Stimulated activated CD8-positive, alpha-beta memory T cell treated with anti-CD3 and anti-CD28 coated beads, Interleukin-7, amount 100 ng/mL, for 1 hour (primary cell): ENCODE measurements at places on chromosomes 7 and 10.

DNA sequence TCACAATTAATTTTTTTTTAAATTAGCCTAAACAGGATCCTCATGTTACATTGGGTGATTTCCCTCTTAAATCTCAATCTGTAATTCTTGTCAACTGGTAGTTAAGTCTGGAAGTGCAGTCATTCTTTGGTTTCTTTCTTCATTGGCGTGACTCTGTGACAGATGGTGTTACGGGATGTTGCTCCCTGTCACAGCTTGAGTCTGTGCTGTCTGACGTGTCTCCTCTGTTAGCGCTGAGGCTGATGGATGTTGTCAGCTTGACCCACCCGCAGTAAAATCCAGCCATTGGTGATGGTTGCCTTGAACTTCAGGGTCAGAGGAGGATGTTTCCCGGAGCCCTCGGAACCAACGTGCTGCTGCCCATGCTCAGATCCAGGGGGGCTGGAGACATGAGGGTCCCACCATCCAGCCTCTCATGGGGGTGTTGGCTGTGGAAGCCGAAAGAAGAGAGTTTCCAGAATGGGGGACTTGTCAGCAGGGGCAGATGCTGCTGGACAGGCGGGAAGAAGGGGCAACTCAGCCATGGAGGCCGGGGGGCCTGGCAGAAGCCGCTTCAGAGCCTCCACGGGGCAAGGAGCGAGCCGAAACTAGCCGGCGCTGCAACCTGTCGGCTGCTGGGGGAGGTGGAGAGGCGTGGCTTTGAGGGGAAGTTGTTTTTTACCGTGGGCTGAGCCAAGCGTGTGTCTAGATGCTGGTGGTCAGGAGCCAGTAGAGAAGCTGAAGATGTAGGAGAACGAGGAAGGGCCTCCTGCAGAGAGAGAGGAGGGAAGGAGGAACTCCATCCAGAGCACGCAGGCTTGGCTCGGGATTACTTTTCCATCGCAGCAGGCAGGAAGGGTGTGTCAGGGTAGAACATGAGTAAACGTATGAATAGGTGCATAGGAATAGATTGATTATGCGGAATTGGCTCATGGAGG lies 3.5 kb downstream of the SUN1 start:
- DNase-seq: no peak

- DNase-seq: no peak
Observed at GRCh38 chr10:340646-341045, 205.4 kb downstream of the ZMYND11 start.

- DNase-seq: no peak
Observed at GRCh38 chr10:120517196-120517595, 60.2 kb downstream of the PLPP4 start.

DNA sequence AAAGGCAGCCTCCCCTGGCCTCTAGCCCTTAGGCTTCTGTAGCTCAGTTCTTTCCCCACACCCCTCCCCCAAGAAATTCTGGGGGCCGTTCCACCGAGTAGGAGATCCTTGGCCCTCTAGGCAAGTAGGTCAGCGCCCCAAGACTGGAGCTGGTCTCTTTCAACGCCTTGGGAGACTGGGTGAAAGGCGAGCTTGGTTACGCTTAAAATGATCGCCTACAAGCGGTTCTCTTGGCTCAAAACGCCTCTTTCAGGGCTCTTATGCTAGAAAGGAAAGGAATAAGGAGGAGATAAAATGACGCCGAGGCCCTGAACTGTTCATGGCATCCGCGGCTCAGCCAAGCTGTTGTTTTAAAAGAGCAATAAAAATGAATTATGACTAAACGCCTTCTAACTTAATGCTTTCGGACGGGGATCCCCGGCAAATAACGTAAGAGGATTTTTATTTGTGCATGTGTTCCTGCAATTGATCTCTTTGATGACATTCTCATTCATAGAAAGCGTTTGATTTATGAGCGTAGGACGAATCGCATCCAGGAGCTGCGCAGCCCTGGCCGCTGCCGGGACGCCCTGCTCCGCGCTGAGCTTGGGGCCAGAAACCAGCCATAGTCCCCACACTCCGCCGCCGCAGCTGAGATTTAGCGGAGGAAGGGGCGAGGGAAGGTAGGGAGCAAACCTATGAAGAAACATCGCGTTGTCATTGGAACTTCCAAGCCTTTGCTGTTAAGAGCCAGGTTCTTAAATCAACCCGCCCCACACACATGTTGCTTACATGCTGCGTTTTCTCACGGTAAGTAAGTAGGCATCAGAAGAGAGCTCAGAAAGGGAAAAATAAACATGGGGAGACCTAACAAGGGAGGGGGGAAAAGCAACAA lies 3.0 kb upstream of the HOXA1 start:
- no peak for DNase-seq

- DNase-seq: no peak
Observed at GRCh38 chr10:113788604-113789083, 37.2 kb downstream of the PLEKHS1 start.

DNA sequence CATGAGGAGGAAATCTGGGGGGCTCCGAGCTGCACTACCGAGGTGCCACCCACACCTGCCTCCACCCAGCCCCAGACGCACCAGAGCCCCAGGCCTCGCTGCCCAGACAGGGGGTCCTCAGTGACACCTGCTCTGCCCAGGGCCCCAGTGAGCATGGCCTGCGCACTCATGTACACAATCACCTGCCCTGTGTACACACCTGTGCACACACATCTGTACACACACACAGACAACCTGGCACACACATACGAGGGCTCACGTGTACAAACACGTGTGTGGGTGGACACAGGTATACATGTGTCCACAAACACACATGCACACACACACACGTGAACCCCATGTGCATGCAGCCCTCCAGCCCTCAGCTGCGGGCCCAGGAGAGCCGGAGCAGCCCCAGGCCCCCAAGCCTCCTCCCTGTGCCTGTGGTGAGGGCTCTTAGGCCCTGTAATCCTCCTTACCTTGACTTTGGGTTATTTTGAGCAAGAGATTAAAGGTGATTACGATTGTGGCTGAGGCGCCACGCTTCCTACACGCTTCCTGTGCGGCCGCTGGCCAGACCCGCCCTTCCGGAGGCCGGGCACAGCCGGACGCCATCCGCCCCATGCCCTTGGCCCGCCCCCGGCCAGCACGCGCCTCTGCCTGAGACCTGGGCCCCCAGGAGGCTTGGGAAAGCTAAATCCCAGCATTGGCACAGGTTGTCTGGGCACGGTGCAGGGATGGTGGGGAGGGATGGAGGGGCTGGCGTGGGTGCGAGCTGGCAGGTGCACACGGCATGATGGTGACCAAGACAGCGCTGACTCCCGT lies 71.9 kb downstream of the ELFN1 start:
- no peak for DNase-seq

GRCh38 chr10:4830551-4830950 lies 4.5 kb downstream of the AKR1E2 start:
- DNase-seq: no peak

DNA sequence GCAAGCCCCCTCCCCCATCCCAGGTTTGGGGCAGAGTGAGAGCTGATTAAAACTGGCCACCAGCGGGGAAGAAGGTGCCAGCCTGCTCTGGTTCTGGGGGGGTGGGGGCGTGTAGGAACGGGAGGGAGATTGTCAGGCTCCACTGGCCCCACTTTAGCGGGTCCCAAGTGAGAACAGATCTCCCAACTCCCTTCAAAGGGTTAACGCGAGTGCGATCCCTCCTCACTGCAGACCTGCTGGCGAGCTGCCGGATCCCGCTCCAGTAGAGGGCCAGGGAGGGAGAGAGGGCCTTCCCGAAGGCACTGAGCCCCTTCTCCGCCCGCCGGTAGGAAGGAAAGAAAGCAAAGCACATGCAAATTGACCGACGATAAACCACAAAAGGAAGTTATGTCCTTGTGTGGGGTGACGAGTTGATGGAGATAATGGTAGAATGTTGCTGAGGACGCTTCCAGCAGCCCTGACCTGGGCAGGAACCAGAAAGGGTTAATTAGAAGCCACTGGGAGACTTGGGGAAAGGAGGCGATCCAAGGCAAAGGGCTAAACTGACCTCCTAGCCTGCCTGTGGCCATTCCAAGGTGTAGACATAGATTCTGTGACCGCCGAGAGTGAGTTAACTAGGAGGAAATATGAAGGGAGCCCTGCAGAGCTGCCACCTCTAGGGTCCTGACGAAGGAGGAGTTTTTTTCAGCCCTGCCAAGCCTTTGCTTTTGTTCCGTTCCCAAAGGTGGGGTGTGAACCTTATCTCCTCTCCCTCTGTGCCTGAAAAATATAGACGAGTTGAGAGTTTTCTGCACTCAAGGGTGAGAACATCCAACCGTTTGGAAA lies 1.5 kb downstream of the NRG3 start:
- no peak for DNase-seq

GRCh38 chr10:133185916-133186315 lies 25.9 kb downstream of the KNDC1 start:
- no peak for DNase-seq

- DNase-seq: no peak
Observed at GRCh38 chr10:103795634-103796270, 59.6 kb downstream of the SH3PXD2A start.

DNA sequence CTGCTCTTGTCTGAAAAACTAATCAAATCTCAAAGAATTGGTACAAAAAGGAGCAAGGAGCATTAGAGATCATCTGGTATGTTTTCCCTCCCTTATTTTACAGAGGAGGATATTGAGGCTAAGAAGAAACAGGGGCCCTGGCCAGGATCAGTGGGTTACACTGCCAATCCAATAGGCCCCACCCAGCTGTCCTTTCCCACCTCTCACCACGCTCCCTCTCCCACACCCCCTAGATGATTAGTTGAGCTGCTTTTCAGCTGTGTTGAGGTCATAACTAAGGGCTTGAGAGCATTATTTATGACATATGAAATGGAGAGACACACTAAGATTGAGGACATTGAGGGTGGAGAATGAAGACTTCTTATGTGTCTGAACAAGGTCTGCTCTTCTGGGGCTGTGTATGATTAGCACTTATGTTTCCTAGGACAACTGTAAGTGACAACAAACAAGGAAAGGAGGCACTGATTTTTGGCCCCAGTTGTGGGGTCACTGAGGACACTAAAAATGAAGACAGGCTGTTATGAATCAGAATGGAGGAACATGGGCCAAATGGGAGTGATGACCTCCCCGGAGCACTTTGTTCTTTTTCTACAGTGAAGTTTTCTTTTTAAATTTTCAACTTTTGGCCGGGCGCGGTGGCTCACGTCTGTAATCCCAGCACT lies 26.5 kb downstream of the VWA2 start:
- DNase-seq: no peak

DNA sequence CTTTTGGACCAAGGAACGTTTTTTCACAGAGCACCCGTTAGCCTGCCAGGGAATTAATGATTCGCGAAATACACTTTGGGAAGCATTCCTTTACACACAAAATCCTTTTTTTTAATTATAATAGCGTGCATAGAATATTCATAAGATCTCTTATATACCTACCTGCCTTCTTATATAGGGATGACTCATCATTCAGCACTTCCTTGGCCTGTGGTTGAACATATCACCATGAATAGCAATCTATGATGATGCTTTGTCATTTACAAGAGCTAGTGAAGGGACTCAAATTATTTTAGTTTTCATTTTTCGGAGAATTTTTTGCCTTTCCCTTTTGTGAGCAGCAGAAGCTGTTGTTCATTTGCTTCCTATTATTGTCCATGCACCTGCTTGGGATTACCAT lies 97.0 kb downstream of the CDH23 start:
- no peak for DNase-seq

- DNase-seq: no peak
Observed at GRCh38 chr10:22226599-22226998, 8.8 kb upstream of the EBLN1 start.

GRCh38 chr7:6256677-6257535 lies 15.5 kb downstream of the CYTH3 start:
- no peak for DNase-seq

- no peak for DNase-seq
Observed at GRCh38 chr7:98294798-98295382, 13.4 kb downstream of the BRI3 start.

- DNase-seq: no peak
Observed at GRCh38 chr7:120742372-120742771, 115.6 kb downstream of the TSPAN12 start.

GRCh38 chr7:29332042-29332811 lies 137.7 kb downstream of the CHN2 start:
- no peak for DNase-seq

DNA sequence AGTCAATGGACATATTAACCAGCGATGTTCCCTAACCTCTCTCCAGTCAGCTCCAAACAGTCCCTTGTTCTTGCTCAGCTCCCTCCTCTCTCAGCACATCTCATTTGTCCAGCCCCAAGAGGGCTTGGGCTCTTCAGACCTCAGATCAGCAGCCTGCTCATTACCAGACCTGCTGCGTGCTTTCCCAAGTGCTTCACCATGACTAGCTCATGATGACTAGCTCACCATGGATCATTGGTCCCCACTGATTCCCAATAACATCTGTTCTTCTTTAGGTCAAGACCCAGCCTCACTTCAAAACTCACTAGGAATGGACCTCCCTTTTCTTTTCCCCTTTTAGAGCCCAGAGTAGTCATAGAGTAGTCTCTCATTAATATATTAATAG lies 121.9 kb downstream of the SLC16A9 start:
- DNase-seq: no peak

GRCh38 chr7:30185496-30185895 lies 50.7 kb downstream of the MTURN start:
- no peak for DNase-seq

DNA sequence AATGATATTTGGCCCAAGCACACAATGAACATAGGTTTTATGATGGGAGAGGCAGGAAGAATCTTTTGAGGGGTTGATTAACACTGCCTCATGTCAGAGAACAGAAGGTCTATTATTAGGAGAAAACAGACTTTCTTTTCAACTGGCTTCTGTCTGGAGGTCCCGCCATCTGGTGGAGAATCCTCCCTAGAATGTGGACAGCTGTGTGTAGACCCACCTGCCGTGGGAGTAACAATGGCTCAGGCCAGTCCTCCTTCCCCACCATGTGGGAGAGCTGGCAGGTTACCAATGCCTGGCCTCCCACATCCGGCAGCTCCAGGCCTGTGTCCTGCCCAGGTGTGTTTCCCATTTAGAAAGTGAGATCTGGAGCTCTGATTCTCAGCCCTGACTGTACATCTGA lies 70.4 kb upstream of the AOAH start:
- no peak for DNase-seq

- no peak for DNase-seq
Observed at GRCh38 chr10:30125496-30125895, 66.1 kb upstream of the JCAD start.

GRCh38 chr7:42511027-42511426 lies 274.0 kb upstream of the GLI3 start:
- DNase-seq: no peak
